ENCODE measurements at places on chromosomes 12 and 14.
A peak's percentile ranks its signal among the peaks of the same experiment; 100 is the strongest.

DNA sequence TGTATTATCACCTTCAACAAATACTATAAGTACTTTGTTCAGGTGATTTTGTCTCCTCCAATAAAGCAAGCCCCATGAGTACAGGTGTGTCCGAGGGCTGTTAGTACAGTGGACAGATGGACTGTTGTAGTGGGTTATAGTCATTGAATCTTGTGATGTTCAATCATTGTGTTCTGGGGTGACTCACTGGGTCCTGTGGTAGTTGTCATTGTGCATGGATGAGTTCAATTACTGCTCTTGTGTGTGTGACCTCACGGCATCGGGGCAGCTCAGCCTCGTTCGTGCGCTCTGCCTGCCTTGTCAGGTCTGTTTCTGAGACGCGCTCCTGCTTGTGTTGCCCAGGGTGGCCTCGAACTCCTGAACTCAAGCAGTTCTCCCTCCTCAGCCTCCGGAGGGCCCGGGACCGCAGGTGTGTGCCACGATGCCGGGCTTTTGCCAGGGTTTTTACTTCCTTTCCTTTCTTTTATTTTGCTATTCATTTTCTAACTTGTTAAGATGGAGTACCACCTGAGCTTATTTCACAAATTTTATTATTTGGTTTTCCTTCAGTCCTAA, 72.2 kb downstream of the DDX51 start:
- DNase-seq: no peak

GRCh38 chr12:130031571-130032189, 127.9 kb upstream of the TMEM132D start:
- DNase-seq: peak; percentile 49

DNA sequence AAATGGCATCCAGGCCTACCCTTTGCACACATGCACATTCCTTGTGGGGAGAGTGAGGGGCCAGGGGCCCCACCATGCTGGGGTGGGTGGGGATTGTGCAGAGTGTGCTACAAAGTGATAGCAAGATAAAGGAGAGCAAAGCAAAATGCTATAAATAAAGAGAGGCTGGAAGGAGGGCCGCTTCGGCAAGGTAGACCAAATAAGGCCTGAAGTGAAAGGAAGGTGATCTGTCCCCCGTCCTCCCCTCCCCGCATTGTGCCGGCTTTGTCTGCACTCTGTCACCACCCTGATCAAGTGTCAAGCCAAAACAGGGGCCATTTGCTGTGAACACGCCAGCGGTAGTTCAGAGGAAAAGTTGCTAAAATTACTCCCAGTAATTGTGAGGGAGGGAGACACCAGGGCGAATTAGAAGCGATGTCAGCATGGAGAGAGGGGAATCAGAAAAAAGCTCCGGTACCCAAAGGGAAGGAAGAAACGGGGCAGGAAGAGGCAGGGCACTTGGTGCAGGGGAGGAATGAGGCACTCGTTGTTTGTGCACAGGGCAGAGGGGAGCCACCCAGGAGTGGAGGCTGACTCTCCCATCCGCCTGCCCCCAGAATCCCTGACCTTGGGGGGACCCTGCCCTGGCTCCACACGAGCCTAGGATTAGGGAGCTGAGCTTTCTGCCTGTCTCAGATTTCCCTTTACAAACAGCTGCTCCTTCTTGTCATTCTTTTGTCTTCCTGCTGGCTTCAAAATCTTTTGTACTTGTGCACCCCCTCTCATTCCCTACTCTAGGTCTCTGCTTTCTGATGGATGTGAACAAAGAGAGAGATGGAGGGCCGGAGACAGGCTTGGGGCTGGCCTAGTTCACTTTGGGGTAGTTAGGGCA, 2.9 kb upstream of the MYH7 start:
- no peak for DNase-seq

DNA sequence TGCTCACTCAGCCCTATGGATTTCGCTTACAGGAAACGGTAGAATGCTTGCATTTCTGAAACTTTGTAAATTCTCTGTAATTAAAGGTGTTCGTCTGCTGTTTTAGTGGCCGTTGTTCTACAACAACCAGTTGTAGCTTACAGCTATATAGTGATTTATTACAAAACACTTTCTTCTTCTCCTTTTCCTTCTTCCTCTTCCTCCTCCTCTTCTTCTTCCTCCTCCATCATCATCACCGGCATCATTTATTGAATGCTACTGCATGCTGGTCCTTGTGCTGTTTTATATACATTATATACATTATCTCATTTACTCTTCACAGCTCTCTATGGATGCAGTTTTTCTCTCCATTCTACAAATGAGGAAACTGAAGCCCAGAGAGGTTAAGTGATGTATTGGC, 6.4 kb downstream of the ETV6 start:
- DNase-seq: no peak

DNA sequence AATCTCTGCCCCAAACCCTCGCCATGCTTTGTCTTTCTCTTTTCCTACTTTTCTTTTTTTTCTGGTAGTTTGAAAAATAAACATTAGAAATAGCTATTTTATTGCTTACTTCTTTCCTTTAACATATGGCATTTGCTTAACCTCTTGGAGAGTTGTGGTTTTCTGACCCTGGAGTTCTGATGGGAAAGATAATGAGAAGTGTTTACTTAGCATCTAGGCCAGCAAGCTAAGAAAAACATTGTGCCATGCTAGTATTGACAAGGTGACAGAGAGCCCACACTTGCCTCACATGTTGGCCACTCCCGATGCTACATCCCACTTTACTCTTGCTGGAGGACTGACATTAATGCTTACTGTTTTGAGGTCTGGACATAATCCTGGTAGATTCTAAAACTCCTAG, 886.2 kb downstream of the DIO2 start:
- no peak for DNase-seq

DNA sequence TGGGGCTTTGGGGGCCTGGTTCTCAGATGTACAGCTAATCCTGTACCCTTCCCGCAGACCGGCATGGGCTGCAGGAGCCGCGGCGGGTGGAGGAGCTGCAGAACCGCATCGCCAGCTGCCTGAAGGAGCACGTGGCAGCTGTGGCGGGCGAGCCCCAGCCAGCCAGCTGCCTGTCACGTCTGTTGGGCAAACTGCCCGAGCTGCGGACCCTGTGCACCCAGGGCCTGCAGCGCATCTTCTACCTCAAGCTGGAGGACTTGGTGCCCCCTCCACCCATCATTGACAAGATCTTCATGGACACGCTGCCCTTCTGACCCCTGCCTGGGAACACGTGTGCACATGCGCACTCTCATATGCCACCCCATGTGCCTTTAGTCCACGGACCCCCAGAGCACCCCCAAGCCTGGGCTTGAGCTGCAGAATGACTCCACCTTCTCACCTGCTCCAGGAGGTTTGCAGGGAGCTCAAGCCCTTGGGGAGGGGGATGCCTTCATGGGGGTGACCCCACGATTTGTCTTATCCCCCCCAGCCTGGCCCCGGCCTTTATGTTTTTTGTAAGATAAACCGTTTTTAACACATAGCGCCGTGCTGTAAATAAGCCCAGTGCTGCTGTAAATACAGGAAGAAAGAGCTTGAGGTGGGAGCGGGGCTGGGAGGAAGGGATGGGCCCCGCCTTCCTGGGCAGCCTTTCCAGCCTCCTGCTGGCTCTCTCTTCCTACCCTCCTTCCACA, 7.6 kb downstream of the NR4A1 start:
- DNase-seq: no peak

- no peak for DNase-seq
These were observed 286.6 kb downstream of the C12orf75 start for GRCh38 chr12:105616971-105617540.

GRCh38 chr12:106672314-106673025, 89.7 kb downstream of the RFX4 start:
- no peak for DNase-seq

DNA sequence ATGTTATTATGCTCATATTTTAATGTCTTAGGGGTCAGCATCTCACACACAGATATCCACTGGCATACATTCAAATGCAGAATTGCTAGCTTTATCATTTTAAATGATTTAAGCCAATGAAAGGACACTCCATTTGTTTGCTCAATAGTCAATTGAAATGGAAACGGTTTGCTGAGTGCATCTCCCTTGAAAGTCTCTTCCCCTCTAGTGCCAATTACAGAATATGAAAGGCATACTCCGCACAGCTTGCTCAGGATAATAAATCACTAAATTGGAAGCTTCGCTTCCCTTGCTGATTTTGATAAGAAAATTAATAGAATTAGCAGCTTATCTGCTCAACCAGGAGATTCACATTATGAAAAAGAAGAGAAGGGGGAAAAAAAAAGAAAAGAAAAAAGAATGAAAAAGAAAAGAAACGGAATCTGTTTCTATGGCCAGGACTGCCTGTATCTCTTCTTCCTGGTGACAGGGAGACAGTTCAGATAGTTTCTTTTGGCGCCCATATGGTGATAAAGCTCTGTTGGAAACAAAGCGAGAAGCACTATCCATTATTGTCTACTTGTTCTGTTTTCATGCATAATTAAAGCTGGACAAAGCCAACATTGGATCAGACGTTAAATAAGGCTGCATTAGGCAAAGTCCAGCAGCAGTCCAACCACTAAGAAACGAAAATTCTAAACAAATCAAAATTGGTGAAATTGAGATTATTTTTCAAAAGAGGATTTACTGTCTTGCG, 225.0 kb downstream of the GXYLT1 start:
- DNase-seq: no peak

GRCh38 chr14:51816031-51816430, 44.4 kb upstream of the GNG2 start:
- no peak for DNase-seq

GRCh38 chr14:32593290-32593942, 264.3 kb downstream of the AKAP6 start:
- DNase-seq: no peak

DNA sequence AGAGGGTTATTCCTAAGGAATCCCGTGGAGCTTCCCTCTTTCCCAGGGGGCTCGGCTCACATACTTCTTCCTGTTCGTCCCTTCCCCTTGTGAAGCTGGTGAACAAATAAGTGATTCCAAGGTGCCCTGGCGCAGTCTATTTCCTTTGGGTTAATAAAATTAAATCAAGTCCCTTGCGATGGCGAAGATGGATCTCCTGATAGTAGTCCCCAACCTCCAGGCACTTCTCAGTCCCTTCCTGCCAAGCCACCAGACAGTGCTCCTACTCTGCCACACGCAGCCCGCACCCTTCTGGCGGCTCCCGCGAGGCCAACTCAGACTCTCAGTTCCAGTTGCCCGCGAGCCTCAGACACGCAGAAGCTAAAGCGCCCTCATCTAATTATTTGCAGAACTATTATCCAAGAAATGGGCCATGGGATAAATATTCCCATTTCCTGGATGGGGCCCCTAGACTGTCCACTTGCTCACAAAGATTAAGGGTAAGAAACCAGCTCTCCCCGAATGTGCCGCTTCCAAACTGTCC, 2.4 kb upstream of the SIX6 start:
- DNase-seq: no peak

GRCh38 chr12:49885118-49885517, 18.6 kb downstream of the FAIM2 start:
- DNase-seq: no peak

GRCh38 chr12:118714051-118714460, 267.3 kb upstream of the SRRM4 start:
- no peak for DNase-seq

- DNase-seq: no peak
These were observed 331.2 kb upstream of the SFSWAP start for GRCh38 chr12:131379738-131380137.

GRCh38 chr14:104586832-104587620, 7.5 kb downstream of the C14orf180 start:
- DNase-seq: no peak

DNA sequence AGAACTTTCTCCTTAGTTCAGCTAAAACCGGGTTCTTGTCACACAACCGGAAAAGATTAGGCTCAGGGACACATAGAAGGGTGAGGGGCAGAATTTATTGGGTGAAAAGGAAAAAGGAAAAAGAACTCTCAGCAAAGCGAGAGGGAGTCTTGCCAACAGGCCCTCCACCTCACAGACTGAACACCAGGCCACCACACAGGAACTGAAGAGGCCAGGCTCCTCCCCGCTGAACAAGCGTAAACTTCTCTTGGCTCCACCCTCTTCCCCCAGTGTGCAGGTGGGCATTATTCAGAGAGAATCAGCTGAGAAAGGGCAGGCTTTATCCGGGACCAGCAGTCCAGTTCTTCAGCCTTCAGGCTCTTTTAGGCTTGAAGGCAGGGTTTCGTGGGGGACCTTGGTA, 125.6 kb upstream of the FGD4 start:
- peak; percentile 49 for DNase-seq

DNA sequence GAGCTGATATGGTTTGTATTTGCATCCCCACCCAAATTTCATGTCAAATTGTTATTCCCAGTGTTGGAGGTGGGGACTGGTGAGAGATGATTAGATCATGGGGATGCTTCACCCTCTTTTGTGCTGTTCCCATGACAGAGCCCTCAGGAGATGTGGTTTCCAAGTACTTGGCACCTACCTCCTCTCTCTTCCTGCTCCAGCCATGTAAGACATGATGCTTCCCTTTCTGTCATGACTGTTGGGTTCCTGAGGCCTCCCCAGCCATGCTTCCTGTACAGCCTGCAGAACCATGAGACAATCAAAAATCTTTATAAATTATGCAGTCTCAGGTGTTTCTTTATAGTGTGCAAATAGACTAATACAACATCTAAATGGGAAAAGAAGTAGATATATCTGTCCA, 754.5 kb downstream of the TMEM121 start:
- no peak for DNase-seq

DNA sequence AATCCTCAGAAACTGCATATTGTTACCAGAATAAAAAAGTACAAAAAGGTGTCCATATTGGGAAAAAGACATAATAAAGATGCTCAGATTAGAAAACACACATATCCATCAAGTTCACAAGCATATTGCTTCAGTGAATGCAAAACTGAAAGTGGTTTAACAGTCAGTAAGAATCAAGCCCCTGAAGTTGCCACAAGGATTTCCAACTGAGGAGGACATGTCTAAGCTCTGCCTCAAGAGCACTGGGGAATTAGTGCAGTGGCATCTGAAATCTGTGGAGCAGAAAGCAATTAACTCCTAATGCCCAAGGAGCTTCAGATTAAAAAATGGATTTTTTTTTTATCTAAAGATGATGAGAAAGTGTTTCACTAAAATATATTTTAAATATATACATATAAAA, 113.2 kb downstream of the DENND5B start:
- DNase-seq: no peak

DNA sequence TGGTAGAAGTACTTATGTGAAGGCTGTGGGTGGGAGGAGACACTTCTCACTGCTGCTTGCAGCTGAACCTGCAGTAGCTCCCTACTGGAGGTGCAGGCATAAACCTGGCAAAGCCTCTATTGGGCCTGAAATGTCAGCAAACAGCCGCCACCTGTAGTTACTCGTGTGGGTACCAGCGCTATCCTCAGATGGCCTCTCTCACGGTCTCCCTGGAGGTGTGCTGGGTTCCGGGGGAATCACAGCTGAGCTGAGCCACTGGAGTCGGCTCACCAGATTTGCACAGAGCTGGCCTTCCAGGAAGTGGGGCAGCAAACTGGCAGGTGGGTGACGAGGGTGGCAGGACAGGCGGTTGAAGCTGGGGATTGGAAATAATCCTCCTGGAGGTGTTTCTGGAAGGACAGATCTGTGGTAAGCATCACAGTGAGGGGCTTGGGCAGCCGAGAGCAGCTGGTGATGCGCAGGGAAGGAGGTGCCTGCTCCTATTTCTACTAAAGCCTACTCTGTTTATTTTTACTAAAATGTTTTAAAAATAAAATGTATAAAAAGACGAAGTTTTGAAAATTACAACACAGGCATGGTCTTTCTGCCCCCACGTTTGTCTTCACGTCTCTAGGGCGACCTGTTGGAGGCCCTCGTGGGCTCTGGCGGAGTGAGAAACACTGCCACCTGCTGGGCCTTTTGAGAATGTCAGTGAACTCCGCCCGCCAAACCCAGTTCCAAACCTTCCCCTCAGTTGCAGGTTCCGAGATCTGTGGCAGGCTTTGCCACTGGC, 67.8 kb upstream of the PLEKHG3 start:
- peak; percentile 59 for DNase-seq

- DNase-seq: no peak
These were observed 53.4 kb upstream of the KRR1 start for GRCh38 chr12:75564852-75565251.

Measured in CD4-positive, alpha-beta T cell (primary cell).